ENCODE measurements at places on chromosomes 4 and X. TPM values are rescaled to one million over a fixed set of nuclear protein-coding genes. Genes with fewer than 3 reads are reported as not detected.

Gene DMRTC1
- total RNA-seq, result not detected

Gene NUP62CL
- not detected for total RNA-seq

DNA sequence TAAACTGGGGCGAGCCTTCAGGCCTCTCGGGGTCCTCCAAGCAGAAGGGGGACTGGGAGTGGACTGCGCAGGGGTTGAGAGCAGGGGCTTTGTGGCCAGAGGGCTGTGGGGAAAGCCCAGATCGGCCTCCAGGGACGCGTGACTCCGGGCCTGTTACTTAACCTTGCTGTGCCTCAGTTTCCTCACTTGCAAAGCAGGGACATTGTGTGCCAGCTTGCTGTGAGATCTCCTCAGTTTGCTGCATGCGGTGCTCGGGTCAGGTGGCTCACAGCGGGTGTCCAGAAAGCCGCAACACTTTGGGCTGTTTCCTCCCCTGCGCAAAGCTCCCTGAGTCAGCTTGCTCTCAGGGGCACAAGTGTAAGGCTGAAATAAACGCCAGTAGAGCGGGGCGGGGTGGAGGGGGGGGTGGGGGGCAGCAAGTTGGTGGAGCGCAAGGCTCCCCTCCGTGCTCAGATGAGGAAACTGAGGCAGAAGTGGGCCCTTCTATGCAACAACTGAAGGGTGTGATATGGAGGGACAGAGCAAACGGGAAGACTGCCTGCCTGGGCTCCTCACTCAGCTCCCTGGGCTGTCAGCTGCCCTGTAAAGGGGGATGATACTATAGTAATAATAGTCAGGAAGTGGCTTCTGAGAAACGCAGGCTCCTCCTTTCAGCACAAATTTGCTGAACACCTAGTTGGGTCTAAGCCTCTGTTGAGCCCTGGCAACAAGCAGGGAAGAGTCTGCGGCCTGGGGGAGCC, 101.0 kb downstream of the HMX1 start:
- no peaks in the 10 kb centered on the region for H3K27me3 ChIP-seq
- no peak overlapping the region for H3K4me3 ChIP-seq
- DNase-seq, result no peak
- no peak overlapping the region for H3K27ac ChIP-seq
- no peaks in the 10 kb centered on the region for H3K4me1 ChIP-seq
- no peaks in the 10 kb centered on the region for H3K36me3 ChIP-seq

Gene STOX2
- total RNA-seq, result not detected

Gene MED14
- 38.1 TPM for total RNA-seq

DNA sequence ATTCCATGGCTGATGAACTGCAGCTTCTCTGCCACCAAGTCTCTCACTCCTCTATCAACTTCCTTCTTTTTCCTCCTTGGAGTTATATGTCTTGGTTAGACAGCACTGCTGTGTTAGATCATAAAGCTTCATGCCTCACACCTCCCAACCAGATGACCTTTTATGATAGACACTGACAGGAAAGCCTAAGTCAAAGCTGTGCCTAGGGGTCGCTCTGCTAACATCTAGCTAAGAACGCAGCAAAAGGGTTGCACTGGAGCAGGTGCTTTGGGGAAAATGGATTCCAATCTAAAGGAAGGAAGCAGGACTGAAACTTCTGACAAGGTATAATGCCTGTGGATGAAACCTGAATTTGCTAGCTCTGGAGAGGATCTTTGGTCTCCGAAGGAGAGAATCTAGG, 509.7 kb downstream of the SMARCA1 start:
- no peaks in the 10 kb centered on the region for H3K36me3 ChIP-seq
- no peak overlapping the region for H3K27ac ChIP-seq
- no peaks in the 10 kb centered on the region for H3K4me1 ChIP-seq
- DNase-seq, result no peak

- no peaks in the 10 kb centered on the region for H3K27me3 ChIP-seq
- no peak for DNase-seq
- H3K4me3 ChIP-seq, result no peak overlapping the region
- peaks cover 23% of the 10 kb centered on the region for H3K36me3 ChIP-seq
Measured at GRCh38 chr4:20592013-20592412, 108.2 kb upstream of the PACRGL start.

- no peaks in the 10 kb centered on the region for H3K27me3 ChIP-seq
- no peak overlapping the region for H3K27ac ChIP-seq
- no peaks in the 10 kb centered on the region for H3K36me3 ChIP-seq
- peaks cover 17% of the 10 kb centered on the region for H3K4me1 ChIP-seq
- DNase-seq, result no peak
- no peak overlapping the region for H3K4me3 ChIP-seq
Measured at GRCh38 chr4:15444879-15445547, 17.2 kb downstream of the C1QTNF7 start.

- no peak for DNase-seq
- peaks cover 17% of the 10 kb centered on the region for H3K36me3 ChIP-seq
- no peaks in the 10 kb centered on the region for H3K27me3 ChIP-seq
- peaks cover 2% of the 10 kb centered on the region for H3K4me1 ChIP-seq
Measured at GRCh38 chrX:130251671-130252070, 17.0 kb downstream of the ZNF280C start.

Gene BMP3
- 0.27 TPM for total RNA-seq

All from HFFc6 (cell line).